ENCODE measurements at places on chromosomes 11 and 22.

DNA sequence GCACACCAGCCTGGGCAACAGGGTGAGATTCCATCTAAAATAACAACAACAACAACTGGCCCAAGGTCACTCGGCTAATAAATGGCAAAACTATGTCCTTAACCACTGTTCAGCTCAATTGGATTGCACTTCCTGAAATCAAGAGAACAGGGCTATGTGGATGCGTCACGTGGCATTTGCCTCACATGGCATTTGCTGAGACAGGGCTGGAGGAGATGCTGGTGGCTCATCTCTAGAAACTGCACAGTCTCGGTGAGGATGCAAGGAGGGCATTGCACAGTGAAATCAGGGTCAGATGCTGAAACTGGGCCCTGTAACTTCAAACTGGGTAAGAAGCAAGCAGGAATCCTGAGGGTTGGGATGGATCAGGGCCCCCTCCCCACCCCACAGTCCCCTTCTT is 171.9 kb downstream of the BUD13 start:
- DNase-seq, result no peak

GRCh38 chr11:120556797-120557196 is 45.2 kb downstream of the GRIK4 start:
- DNase-seq, result no peak

- no peak for DNase-seq
These were observed 4.3 kb upstream of the ZBED4 start for GRCh38 chr22:49849161-49850020.

DNA sequence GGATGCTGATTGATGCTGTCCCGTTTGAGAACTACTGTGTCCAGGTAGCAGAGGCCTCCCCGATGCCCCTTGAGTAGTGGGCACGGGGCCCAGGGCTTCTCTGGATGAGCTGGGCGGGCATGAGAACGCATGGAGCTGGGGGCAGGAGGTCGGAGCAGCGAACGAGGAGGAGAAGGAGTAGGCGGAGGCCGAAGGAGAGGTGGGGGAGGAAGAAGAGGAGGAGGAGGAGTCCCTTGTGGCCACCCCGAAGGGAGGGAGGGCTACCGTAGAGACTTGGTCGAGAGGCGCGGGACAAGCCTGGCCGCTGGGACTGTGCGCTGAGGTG is 62.9 kb downstream of the CRYBB2 start:
- no peak for DNase-seq

DNA sequence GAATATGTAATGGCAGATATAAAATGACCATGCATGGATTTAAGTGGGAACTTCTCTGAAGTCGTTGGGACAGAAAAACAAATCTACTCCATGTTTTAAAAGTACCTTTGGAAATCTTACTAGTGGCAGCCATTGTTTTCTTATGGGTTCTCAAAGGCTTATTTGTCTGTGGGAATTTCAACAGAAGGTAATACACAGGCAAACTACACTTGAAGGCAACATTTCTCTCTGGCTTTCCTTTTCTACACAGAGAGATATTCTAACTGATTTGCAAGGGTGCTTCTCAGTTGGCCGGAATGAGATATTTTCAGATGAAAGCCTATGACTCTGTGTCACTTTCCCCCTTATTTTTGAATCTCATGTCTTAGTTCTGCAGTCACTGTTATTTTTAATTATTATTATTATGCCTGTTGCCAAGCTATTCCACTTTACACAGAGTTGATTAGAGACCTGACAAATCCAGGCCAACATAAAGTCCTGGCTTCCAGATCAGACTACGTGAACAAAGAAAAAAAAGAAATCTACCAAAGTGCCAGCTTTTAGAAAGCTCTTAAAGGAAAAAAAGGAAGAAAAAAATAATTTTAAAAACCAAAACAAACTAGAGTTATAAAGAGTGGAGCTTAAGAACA is 18.9 kb upstream of the PSMA1 start:
- DNase-seq, result no peak

DNA sequence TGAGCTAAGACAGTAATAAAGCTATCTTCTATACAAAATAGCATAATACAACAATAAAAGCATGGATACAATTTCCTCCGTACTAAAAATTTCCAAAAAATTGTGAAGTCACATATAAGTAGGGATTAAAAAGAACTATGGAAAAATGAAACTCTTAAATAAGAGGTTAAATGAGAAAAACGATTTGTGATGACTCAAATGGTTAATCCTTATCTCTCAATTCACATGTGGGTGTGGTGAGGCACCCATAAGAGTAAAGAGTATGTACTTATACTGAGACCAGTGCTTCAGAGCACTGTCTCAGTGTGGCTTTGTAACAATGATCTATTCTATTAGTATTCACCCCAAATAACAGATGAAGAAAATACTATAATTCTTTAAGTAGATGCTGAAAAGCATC is 25.0 kb upstream of the CCDC34 start:
- no peak for DNase-seq

DNA sequence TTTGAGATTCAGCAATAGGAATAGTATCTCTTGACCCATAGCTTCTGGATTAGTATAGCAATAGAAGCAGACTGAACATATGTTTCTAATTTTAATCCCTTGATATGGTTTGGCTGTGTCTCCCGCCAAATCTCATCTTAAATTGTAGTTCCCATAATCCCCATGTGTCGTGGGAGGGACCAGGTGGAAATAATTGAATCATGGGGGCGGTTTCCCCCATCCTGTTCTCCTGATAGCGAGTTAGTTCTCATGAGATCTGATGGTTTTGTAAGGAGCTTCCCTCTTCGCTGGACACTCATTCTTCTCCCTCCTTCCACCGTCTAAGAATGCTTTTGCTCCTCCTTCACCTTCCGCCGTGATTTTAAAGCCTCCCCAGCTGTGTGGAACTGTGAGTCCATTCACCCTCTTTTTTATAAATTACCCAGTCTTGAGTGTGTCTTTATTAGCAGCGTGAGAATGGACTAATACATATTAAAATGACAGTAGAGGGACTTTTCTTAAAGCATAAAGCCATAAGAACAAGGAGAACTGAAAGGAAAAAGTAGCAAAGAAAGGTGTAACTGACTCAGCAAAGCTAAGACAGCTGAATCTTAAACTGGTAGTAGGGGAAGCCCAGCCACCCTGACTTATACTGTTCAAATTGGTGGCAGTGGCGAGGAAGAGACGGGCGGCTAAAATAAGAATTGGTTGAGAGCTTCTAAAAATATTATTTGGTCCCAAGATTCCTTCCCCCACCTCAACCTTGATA is 20.3 kb upstream of the SLN start:
- no peak for DNase-seq

GRCh38 chr11:100719362-100719761 is 32.3 kb downstream of the ARHGAP42 start:
- DNase-seq, result no peak

DNA sequence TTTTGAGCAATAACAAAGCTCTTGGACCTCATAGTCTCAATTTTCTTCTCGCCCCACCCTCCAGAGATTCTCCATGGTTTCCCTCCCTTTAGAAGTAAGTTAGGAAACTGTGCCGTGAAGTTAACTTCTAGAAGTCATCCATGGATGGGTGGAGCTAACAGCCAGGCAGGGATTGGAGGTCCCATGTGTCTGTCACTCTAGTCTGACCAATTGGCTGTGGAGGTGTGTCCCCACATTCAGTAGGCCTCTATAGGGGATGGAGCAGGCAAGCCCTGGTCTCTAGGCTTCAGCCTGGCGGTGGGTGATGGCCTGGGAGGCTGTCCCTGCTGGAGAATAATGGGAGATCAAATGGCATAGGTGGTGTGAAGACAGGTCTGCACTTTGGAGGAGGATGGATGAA is 50.7 kb downstream of the TP53I11 start:
- no peak for DNase-seq

DNA sequence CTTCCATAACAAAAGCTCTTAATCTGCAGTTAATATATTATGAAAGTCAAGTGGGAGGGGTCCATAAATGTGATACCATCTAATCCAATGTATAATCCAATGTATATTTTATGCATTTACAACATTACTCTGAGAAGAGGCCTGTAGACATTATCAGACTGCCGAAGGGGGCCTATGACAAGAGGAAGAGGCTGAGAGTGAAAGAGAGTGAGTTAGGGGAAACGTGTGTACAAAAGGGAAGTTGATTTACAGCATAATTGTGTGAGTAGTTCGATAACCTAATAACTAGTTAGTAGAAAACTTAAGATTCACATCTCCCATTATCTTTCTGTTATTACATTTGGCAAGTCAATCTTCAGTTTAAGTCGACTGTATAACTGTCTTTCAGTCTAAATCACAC is 86.6 kb downstream of the DDX10 start:
- no peak for DNase-seq

DNA sequence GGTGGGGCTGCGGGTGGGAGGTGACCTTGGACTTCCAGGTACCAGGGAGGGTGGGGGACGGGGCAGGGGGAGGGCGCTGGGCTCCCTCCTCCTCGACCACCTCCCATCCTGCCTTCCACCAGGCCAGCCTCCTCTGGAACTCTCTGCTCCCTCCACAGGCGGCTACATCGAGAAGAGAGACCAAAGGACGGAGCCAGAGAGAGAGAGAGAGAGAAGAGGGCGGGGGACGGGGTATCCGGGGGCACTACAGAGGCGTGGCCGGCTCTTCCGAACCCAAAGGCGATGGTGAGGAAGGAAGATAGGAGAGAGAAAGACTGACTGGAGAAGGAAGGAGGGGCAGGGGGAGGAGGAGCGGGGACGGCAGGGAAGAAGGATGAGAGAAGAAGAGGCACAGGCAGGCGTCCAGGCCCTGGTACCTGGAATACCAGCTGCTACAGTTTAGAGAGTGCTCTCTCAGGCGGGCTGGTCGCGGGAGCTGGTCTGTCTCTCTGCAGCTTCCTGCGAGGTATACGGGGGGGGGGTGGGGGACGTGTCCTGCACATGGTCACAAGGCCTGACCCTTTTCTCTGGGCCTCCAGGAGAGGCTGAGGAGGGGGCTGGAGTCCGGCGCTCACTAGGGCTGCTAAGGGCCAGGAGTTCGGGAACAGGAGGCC is 38.0 kb downstream of the IGSF9B start:
- no peak for DNase-seq

- no peak for DNase-seq
These were observed 3.0 kb upstream of the RIN1 start for GRCh38 chr11:66339162-66339675.

GRCh38 chr11:113241636-113242054 is 72.7 kb upstream of the TTC12 start:
- no peak for DNase-seq

DNA sequence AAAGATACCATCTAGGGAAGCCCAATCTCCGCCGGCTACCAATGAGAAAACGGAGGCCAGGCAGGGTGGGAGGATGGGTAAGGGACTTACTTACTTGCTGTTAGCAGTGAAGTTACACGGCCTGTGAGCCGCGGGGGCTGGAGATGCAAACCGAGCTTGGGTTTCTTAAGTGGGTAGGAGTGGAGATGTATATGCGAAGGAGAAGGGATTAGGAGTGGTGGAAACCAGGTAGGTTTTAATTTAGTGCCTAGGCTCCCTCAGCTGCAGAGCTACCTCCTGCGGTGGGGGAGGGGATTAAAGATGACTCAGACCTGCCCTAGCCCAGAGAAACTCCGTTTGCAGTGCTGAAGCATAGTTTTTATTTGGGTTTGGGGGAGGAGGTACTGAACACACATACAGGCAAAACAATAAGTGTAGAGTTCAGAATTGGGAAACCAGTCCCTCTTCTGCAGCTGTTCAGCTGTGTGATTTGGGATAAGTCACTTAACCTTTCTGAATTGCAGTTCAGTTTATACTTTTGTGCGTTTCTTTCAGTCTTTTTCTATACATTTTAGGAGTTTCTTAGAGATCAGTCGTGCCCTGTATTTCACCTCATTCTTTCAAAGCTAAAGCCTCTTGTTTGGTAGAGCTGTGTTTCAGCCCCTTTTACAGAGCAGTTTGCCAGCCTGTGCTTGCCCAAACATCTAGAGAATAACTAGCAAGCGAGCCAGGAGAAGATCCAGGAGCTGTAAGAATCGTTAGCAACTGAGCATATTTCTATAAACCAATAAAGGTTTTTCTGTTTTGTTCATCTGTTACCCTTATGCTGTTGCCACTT is 596 bp upstream of the TNRC6B start:
- no peak for DNase-seq

DNA sequence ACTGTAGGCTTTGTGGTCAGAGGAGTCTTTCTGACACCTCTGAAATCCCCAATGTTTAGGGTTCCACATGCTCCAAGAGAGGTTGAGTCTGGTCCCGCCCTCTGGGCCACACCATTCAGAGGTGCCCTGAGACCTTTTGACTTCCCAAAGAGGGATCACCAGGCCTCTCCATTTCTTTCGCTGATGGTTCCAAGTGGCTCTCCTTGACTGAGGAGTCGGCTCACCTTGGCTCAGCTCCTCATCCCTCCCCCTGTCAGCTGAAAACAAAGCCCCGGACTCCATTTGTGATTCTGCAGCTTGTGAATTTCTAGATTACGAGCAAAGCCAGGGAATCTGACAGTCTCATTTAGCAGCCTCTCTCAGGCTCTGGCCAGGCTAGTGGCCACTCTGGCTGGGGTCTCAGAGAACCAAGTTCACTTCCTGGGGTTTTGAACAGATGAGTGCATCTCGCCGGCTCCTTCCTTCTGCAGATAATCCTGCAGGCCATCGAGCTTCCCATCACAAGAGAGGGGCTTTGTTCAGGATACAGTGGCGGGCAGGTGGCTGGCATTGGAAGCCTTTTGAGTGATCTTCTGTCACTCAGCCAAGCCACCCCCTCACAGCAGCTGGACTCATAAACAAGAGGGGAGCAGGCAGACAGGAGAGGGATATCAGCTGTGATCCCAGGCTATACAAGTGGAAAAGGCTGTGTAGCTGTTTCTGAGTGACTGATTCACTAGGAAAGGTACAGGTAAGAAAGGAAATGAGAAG is 102.9 kb downstream of the TRIM29 start:
- no peak for DNase-seq

DNA sequence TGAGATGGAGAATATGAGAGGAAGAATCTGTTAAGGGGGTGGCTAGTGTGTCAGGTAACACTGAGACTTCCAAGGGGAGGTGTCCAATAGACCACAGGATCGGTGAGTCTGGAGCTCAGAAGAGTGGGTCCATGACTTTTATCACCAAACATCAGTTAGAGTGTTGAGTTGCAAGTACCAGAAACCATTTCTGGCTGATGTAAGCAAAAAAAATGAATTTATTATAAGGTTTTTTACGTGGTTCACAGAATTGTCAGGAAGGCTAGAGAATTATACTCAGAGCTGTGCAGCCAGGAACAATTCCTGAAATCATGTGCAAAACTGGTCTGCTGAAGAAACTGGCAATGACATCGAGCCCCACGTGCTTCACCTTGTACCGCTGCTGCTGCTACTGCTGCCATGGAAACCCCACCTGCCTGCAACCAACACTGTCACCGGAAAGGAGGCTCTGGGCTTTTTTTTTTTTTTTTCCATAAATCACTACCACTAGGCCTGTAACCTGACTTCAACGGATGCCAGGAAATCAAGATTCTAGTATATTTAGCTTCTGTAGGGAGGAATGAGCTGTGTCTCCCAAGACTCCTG is 16.6 kb upstream of the STK33 start:
- DNase-seq, result no peak

GRCh38 chr11:86589856-86590589 is 82.4 kb downstream of the ME3 start:
- no peak for DNase-seq

DNA sequence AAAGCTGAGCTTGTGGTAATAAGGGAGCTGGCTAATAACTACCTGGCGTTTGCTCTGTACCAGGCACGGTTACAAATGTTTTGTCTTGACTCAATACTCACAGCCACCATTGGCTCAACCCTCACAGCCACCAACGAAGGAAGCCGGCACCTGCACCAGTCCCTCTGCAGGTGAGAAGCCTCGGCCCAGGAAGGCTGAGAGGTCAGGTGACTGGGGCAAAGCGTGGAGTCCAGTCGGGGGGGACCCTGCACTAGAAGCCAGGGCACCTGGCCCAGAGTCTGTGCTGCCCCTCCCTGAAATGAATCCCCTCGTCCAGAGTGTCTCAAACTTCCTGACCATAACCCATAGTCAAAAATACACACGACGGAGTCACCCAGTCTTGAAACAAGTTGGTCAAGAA is 90.1 kb downstream of the PHF21B start:
- DNase-seq, result no peak

All from stimulated activated CD8-positive, alpha-beta memory T cell treated with anti-CD3 and anti-CD28 coated beads, Interleukin-4, amount 100 ng/mL, for 1 hour (primary cell).